ENCODE measurements at places on chromosomes 6 and 20.

GRCh38 chr6:3321042-3321441, 62.3 kb downstream of the PSMG4 start:
- no peak for DNase-seq

DNA sequence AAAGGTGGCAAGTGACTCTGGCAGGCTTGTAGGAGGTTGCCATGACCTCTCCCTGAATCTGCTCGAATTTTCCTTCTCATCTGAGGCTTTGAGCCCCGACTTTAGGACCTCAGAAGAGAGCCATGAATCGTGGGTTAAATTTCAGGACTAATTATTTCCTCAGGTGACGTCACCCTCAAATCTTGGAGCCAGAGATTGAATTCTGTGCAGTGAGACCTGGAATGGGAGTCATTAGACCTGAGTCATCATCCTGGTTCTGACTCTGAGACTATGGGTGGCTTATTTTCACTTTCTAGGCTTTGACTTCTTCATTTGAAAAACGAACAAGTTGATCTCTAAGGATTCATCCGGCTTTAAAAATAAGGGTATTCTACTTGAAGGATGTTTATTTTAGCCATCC, 48.5 kb upstream of the PDYN start:
- DNase-seq: no peak

DNA sequence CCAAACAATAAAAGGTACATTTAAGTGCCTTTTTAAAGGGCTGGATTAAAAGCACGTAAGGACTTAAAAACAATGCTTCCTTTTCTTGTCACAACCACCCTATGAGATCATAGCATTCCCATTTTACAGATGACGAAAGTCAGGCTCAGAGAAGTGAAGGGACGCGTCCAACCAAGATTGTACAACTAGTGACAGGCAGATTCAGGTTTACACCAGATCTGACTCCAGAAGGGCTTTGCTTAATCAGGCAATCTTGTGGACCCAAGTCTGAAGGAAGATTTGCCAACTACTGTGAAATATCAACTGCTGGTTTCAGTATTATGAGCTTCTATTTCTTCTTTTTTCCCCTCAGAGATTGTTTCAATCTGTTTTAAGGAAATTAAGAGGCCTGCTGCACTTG, 877 bp downstream of the ENPP4 start:
- DNase-seq: no peak

DNA sequence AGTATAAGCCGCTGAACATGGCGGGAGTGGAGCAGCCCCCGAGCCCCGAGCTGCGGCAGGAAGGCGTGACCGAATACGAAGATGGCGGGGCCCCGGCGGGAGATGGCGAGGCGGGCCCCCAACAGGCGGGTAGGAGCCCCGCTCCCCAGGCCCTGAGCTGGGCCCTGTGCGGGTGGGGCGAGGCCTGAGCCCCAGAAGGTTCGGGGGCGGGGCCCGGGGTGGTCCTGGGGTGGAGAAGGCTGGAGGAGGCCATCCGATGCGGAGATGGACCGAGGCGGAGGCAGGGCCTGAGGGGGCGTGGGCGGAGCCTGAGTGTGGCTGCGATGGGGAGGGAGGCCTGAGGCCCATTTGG, 7.1 kb downstream of the L3MBTL1 start:
- DNase-seq: no peak

GRCh38 chr6:153539602-153540001, 408.5 kb upstream of the RGS17 start:
- DNase-seq: no peak

DNA sequence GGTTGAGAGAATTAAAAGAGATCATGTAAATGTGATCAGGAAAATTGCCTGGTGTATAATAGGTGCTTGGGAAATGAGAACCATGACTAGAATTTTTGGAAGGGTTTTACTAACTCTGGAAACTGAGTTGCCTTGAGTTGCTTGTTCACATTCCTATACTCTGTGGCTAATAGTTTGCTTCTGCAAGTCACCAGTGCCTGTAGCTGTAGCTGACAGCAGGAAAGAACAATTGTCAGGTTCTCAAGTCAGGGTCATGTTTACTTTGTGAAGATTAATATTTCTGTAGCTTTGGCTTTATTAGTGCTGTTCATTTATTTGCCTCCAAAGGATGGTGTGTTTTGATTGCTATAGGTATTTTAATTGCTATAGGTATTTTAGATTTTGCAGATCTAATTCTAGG, 86.5 kb downstream of the EYA2 start:
- DNase-seq: no peak

- no peak for DNase-seq
These were observed 253.8 kb downstream of the LAMA2 start for GRCh38 chr6:129136751-129137150.

DNA sequence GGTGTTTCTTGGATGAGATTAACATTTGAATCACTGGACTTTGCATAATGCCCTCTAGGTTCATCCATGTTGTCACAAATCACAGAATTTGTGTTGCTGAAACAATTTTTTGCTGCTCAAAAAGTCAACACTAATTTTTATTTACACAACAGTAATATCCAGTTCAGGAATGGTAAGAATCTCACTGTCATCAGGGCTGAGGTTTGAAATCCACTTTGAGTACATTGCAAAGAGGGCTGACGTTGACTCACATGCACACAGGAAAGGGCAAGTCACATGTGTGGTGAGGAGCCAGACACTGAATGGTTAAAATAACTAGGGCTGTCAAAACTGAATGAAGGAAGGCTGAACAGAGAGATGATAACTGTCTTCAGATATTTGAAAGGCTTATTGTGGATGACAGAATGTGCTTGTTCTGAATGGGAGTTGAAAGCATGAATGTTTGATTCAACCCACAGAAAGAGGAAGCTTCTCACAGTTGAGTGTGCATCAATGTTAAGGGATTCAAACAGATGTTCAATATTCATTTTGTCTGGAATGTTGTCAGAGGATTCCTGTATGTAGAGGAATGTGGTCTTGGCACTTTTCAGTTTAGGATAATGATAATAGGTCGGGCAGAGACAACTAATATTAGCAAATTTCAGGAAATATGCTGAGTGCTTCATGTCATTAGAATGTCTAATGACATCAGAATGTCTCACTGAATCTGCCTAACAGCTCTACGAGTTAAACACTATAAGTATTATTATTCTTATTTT, 3.6 kb upstream of the ADGRG6 start:
- no peak for DNase-seq

DNA sequence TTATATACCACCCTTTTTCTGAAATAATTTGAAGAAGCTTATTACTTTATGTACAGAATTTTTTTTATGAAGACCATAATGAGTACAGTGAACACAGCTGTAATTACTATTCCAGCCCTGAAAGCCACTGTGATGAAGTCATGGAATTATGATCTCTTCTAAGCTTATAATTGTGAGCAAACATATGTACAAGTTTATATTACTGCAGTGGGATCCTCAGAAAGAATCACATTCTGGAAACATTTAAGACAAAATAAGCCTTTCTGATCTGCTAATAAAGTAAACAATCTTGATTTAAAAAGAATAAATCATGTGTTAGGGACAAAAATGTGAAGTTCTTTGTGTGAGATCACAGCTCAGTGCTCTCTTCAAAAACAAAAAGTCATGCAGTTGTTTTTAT, 560.4 kb downstream of the CD109 start:
- no peak for DNase-seq

DNA sequence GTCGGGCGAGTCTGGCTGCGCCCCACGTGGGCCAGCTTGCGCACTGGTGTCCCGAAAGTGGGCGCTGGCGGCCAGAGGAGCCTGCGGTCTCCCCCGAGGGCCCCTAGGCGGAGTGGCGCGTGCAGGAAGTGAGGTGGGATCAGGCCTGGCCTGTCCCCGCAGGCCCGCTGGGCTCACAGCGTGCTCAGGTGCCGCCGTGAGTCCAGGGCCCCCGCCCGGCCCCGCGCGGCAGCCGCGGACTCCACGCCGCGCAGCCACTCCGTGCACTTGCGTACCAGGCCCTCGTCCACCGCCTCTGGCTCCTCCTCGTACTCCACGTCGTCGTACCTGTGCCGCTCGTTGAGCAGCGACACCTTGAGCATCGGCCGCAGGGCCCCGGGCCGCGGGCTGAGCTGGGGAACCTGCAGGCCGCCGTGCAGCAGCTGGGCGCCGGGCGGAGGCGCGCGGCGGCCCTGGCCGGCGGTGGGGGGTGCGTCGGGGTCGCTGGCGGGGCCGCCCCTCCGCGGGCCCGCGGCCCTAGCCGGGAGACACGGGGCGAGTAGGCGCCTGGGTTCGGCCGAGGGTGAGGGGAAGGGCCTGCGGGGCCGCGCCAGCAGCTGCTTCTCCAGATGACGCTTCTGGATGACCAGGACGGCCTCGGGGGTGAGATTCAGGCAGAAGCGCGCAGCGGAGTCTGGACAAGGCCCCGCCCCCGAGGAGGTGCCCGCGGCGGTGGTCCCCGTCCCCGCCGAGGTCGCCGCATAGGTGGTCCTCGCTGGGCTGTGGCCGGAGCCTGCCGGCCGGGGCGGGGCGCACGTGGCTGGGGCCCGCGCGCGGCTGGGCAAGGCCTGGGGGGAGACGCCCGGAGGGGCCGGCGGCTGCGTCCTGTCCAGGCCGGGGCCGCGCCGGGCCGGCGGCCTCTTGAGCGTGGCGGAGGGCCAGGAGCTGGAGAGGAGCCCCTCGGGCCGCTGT, 835 bp downstream of the PRR18 start:
- no peak for DNase-seq

DNA sequence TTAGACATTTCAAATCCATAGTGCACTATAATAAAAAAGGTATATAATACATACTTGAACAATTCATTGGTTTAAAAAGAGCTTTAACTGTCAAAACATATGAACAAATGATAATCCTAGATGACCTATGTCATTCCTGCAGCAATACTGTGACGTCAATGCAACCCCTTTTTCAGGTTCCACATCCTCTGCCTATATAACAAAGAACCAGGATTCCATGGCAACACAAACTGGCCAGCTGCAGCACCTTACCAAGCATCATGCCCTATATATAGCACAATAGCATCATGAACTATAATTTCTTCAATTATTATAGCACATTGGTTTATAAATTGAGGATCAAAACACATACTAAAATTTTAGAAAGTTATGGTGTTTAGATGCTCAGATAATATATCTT, 578 bp upstream of the PTCHD4 start:
- DNase-seq: no peak

- no peak for DNase-seq
These were observed 35.3 kb upstream of the HBS1L start for GRCh38 chr6:135089901-135090300.

DNA sequence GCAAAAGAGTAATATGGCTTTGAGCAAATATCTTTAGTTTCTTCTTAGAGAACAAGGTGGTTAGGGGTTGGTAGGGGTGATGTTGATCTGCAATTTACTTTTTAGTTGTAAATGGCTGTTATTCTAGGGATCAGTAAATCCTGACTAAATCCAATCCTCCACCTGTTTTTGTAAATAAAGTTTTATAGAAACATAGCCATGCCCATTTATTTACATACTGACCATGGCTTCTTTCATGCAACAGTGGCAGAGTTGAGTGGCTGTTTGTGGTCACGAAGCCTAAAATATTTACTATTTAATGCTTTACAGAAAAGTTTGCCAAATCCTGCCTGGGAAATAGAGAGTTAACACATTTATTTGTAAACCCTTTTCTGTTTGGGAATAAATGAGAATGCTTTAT, 14.7 kb downstream of the HIVEP1 start:
- no peak for DNase-seq

DNA sequence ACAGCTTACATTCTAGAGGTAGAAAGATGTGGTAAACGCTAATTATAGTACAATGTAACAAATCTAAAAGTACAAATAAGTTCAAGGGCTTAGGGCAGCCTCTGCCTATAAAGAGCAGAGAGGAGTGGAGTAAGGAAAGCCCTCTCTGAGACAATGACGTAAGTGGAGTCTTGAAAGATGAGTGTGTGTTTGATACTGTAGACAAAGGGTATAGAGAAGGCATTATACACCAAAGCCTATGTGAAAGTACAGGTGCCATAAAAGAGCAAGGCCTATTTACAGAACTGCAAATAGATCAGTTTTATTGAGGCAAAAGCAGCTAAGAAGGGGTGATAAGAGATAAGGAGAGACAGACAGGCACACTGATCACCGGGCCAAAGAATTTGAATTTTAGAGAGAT, 10.9 kb downstream of the GOPC start:
- DNase-seq: no peak

GRCh38 chr6:129790785-129791184, 70.3 kb downstream of the TMEM244 start:
- DNase-seq: no peak

GRCh38 chr6:136795386-136795785, 3.1 kb upstream of the MAP3K5 start:
- no peak for DNase-seq

- DNase-seq: no peak
These were observed 129.4 kb downstream of the CDH26 start for GRCh38 chr20:60087563-60088105.

GRCh38 chr6:90397929-90398674, 101.5 kb upstream of the BACH2 start:
- peak; percentile 81 for DNase-seq

DNA sequence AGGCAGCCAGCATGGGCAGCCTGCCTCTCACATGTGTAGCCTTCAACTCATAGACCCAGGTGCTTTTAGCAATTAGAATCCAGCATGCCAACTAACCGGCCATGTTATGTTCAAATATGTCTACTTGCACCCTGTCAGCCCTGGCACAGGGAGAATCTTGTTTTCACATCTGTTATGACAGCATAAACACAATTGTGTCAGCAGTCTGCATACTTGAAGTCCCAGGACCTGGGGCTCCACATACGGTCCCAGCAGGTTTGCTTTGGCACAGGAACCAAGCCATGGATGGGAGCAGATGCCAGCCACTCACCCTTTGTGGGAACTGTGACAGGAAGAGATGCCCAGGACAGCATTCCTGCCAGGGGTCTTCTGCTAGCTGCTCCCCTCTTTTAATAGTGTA, 67.2 kb upstream of the SYNDIG1 start:
- no peak for DNase-seq

GRCh38 chr20:63942969-63943807, 13.0 kb downstream of the UCKL1 start:
- no peak for DNase-seq

- DNase-seq: no peak
These were observed 304.0 kb downstream of the QKI start for GRCh38 chr6:163718537-163718936.

DNA sequence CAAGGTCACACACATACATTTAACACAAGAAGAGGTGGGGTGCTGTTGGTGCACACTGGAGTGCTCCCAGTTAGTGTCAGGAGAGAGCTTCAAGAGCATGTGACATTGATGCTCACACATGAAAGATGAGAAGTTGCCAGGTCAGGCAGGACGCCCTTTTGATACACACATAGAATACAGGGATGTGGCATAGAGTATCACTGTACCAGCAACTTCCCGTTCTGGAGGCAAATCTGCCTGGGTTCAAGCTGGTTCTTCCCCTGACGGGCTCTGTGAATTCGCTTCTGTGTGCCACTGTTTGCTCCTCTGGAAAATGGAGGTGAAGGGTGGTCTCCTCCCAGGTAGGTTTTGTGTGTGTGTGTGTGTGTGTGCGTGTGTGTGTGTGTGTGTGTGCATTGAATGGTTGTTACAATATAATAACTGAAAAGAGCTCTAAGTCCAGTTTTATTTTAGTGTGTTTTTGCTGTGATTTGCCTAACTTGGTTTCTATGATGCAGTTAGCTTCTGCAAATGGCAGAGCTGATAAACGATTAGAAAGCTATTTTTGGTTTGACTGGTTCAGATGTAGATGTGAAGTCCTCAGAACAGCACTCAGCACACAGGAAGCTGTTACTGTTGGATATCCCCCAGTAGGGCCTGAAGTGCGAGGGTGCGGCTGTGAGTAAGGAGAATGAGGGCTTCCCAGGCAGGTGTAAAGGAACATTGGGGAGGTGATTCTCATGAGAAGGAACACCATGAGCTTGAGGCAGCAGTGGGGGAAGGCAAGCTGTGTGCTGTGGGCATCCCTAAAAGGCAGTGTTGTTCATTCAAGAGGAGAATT, 53.4 kb downstream of the HIVEP1 start:
- DNase-seq: no peak

Data from effector memory CD8-positive, alpha-beta T cell (primary cell).